ENCODE measurements at places on chromosomes 1 and 21.

DNA sequence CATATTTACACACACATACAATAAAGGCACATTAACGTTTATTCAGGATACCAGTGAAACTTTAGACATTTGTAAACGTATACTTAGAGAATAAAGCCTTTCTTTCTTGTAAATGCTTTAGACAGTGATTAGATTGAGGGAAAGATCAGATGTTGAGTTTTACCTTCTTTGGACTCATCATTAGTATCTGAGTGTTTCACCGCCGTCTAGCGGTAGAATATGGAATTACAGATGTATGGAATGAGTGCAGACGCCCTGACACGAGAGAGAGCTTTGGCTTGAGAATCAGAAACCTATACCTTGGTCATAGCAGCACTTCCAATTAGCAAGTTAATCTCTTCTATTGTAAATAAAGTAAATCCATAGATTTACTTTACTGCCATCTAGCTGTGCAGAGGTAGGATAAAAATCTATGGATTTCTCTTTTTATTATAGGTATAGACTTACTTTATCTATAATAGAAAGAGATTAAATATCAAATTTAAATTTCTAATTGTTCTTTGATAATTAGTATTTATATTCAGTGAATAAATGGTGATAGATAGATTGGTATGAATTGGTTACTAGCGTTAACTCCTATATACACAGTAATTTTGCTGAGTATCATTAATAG is 12.6 kb downstream of the FLG2 start:
- DNase-seq, result peak; percentile 53

DNA sequence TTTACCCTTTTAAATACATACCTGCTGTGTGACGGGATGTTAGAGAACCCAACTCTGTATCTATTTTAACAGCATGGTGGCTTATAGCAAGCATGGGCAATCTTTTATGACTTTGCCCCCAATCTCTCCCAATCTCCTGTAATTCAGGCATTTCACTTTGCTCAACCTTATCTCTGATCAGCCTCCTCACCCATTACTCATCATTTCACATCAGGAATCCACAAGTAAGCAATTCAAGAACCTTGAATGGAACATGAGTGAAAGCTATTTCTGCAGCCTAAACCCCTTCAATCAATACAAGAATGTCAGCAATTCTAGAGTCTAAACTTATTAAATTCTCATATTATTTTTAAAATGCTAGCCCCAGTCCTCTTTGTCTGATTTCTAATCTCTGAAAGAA is 199.8 kb downstream of the ST6GALNAC3 start:
- no peak for DNase-seq

DNA sequence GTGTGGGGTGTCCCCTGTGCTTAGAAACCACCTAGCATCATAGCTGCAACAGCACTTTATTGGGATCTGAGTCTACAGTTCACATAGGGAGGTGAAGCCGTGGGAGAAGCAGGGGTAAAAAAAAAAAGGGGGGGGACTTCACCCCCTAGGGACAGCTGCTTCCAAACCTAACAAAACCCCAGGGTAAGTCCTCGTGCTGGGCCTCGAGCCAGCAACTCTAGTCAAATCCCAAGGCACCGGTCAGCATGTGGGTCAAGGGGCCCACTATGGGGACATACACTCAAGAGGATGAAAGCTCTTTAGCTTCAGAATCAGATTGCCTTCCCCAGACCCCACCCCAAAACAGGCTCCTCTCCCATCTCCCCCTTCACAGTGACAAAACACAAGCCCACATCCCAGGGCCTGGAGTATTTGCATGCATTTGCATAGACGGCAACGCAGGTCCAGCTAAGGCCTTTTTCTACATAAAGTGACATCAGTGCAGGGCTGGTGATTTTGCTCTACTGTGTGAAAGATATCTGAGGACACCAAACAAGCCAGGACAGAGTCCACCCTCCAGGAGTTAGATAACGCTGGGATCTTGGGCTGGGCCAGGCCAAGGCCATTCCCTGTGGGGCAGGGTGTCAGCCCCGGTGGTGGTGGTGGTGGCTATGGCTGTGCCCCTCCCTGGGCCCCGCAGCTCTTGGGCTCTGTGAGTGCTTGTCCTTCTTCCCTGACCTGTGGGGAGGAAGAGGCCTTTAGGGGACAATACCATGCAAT is 8.1 kb upstream of the PMVK start:
- DNase-seq, result no peak

GRCh38 chr1:180627411-180627810 is 4.4 kb upstream of the XPR1 start:
- no peak for DNase-seq

GRCh38 chr1:91201176-91201575 is 179.3 kb upstream of the ZNF644 start:
- peak; percentile 48 for DNase-seq

DNA sequence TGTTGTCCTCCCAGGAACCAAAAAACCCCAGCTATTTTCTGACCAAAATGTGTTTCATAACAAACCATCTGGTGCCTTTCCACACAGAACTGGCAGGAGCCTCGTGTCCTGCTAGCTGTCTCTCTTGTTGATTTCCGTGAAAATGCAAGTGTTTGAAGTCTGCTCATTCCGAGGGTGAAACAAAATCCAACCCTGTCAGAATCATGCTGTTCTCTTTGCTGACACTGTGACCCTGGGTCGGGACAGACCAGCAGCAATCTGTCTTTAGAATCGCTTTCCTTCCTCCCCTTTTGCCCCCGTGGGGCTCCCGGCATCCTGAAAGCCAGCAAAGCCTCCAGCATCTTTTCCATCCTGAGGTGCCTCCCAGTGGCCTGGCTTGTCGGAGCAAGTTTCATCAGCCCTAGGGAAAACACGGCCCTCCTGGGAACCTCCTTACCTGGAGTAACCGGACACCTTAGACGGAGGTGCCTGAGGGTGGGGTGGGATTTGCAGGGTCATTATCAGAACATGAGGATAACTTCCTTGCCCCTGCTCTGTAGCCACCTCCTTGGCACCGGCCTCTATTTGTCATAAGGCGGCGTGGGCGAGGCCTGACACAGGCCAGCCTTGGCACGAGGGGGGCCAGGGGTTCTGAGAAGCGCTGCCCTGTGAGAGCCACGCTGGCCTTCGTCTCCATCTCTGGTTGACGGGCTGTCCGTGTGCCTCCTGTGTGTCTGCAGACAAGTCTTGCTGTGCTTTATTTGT is 24.9 kb downstream of the LDLRAP1 start:
- DNase-seq, result no peak

GRCh38 chr1:225480825-225481434 is 53.1 kb upstream of the LBR start:
- peak; percentile 61 for DNase-seq

- no peak for DNase-seq
Measured at GRCh38 chr1:248884632-248885295, 21.3 kb upstream of the PGBD2 start.

GRCh38 chr1:205301205-205301821 is 20.2 kb downstream of the NUAK2 start:
- no peak for DNase-seq

- DNase-seq, result no peak
Measured at GRCh38 chr21:44710756-44711326, 531 bp downstream of the TSPEAR start.

GRCh38 chr1:216627252-216627651 is 96.0 kb downstream of the ESRRG start:
- DNase-seq, result no peak

- DNase-seq, result no peak
Measured at GRCh38 chr1:4797016-4797410, 142.6 kb downstream of the AJAP1 start.

DNA sequence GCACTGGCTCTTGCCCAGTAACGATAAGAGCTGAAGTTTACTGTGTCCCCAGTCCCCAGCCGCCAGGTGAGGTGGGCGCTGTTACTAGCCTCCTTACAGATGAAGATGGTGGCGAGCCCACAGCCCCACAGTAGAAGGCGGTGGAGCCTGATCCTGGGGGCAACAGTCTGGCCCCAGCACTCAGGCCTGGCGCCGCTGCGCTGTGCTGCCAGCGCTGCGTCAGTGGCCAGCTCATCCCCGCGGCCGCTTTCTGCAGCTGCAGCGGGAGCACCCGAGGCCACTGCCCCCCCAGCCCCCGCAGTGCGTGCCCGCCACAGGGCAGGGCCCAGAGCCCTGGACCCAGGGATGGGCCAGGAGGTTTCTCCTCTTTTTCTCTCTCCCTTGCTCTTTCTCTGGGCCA is 13.3 kb downstream of the H6PD start:
- no peak for DNase-seq

- peak; percentile 80 for DNase-seq
Measured at GRCh38 chr1:27726173-27727044, 648 bp downstream of the FAM76A start.

DNA sequence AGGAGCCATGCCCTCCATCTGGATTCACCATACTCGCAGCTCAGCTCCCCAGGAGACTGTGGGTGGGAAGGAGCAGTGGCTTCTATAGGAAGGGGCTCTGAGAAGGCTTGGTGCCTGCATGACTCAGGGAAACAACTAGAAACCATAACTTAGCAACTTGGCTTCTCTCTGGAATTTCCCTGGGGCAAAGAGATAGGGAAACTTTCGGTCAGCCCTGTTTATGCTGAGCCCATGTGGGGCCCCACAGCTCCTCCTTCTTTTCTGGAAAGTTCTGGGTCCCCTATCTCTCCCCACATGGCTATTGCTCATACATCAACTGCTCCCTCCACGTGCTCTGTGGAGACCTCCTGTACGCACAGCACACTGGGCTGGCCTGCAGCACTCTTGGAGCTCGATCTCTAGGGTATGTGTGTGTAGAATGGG is 39.3 kb downstream of the PLEKHA6 start:
- no peak for DNase-seq

DNA sequence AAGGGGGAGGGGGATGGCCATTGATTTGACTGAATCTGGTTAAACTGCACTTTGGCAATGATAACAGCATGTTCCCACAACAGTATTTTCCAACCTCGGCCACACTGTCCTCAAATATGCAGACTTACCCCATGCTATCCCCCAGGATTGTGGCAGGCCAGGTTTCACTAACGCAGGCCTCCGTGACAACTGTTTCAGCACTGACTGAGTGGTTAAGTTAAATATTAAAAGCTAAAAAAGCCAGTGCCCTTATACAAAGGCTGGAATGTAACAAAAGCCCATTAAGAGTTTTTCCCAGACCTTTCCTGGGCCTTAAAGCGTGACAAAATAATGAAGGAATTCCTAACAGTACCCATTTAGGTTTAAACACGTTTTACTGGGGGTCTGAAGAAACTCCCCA is 202.9 kb downstream of the USP25 start:
- no peak for DNase-seq

GRCh38 chr1:65431111-65431705 is 10.7 kb downstream of the LEPR start:
- DNase-seq, result peak; percentile 30

DNA sequence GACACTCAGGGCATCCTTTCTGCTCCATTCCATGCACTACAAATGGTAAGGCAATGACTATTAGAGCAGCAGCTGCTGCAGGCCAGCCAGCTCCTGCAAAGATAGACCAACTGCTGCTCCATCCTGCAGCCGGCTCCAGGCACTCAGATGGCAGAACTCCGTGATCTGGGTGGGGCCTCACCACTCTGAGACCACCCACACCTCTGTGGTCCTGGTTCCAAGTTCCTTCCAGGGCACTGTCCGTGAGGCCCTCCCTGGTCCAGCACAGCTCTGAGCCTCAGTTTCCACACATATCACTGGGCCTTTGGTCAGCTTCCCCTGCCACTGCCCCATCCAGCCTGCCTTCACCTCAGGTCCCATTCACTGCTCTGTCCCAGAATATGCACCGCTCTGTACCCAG is 114.7 kb downstream of the DMRTB1 start:
- DNase-seq, result no peak

DNA sequence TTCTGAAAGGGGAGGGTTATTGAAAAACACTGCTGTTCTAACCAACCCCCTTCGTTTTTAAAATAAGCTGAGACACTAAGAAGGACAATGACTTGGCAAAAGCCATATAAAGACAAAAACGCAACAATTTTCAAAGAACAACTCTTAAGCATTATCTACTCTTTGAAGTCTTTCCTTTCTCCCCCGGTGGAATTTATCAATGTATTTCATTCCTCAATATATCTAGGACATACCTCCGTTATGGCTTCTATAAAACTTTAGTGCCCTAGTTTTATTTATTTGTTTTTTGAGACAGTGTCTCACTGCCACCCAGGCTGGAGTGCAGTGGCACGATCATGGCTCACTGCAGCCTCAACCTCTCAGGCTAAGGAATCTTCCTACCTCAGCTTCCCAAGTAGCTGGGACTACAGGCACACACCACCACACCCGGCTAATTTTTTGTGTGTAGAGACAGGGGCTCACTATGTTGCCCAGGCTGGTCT is 3.2 kb downstream of the NRDC start:
- no peak for DNase-seq

DNA sequence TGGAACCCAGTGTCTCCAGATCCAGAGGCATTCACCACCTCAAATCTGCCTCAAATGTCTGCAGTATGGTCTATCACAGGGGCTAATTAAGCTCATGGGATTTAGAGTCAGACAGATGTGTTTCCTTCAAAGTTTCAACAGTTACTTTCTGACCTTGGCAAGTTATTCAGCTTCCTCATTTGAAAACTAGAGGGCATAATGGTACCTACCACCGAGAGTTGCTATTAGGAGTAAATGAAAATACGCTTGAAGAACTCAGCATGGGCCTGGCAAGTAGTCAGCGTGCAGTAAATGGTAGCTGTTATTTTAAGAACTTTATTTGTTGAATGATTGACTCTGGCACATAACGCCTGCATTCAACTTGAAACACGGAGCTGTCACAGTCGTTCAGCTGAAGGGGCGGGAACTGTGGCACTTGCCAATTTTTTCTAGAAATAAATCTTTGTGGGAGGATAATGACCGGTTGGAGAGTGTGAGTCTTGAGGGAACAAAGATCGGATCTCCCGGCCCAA is 1.2 kb upstream of the CAP1 start:
- DNase-seq, result no peak

DNA sequence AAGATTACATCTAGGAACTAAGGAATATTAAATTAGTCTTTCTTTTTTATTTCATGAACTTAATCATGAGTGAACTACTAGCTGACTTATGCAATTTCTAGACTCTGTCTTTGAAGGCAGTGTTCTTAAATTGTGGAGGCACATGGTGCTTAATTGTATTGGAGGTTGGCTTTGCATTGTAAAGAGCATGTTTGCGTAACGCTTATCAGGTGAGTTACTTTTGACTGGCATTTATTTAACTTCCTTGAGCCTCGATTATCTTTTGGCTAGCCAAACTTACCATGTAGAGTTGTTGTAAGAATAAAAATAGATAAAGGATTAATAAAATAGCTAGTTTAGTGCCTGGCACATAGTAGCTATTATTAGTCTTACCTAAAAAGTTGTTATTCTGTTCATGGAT is 262.4 kb downstream of the PDE4B start:
- no peak for DNase-seq

- no peak for DNase-seq
Measured at GRCh38 chr1:184892116-184892515, 82.2 kb downstream of the NIBAN1 start.

- no peak for DNase-seq
Measured at GRCh38 chr1:109891930-109892329, 18.7 kb upstream of the CSF1 start.

GRCh38 chr1:19435181-19435580 is 50.2 kb downstream of the CAPZB start:
- DNase-seq, result peak; percentile 84

DNA sequence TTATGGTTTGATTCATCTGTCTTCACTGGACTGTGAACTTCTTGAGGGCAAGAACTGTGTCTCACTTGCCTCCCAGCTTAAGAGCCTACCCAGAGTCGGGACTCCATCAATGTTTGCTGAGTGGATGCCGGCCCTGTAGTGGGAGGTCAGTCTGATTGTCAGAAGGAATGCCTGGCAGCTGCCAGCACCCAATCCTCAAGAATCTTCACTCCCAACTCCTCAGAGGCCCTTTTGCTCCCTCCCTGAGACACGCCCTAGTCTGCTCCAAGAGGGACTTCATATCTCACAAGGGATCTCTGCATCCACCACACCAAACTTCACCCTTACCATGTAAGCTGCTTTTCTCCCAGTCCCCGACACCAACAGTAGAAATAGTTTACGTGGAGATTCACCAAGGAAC is 15.2 kb upstream of the KDM4A start:
- DNase-seq, result no peak
